NCI-H1930 (cell line): ENCODE measurements at places on chromosomes 7 and 10.

DNA sequence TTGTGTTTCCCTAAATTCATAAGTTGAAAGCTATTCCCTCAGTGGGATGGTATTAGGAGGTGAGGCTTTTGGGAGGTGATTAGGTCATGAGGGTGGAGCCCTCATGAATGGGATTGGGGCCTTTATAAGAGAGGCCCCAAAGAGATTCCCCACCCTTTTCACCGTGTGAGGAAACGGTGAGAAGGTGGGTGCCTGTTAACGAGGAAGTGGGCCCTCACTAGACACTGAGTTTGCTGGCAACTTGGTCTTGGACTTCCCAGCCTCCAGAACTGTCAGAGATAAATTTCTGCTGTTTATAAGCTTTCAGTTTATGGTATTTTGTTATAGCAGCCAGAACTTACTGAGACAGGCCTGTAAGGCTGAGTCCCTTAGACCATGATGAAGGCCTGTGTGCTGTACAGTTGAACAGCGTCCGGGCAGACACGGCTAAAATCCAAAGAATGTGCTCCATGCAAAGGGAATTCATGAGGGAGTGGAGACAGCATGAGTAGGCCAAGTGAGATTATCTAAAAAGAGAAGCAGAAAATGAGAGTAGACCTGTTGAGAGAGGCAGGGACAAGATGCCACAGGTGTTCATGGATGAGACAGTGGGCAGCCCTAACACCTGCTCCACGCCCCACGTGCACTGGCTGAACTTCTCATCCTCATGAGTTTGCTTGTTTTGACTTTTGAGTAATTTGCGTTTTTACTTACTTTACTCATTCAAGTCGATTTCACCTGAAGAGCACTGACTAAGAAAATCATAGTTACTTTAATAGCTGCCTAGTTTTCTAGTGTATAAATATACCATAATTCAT, 66.9 kb upstream of the SFMBT2 start:
- DNase-seq = no peak

GRCh38 chr10:89591796-89592271, 53.2 kb downstream of the PANK1 start:
- no peak for DNase-seq

DNA sequence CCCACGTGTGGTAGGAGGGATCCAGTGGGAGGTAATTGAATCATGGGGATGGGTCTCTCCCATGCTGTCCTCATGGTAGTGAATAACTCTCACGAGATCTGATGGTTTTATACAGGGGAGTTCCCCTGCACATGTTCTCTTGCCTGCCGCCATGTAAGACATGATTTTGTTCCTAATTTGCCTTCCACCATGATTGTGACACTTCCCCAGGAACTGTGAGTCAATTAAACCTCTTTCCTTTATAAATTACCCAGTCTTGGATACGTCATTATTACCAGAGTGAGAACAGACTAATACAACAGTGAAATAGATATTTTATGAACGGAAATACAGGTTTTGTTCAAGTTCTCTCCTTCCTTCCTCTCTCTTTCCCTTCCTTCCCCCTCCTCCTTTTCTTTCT, 15.8 kb downstream of the CALD1 start:
- no peak for DNase-seq

DNA sequence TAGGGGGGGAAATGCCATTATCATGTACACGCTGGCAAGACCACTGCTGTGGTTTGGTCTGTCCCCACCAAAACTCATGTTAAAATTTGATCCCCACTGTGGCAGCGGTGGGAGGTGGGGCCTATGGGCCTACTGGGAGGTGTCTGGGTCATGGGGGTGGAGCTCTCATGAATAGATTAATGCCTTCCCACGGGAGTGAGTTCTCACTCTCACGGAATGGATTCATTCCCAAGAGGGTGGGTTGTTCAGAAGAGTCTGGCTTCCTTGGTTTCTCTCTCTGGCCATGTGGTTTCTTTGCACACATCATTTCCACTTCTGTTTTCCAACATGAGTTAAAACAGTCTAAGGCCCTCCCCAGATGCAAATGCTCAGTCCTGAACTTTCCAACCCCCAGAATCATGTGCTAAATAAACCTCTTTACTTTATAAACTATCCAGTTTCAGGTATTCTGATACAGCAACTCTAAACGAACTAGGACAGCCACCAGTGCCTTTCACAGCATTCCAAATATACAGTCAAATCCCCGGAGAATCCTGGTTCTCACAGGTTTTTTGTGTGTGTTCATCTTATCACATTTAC, 44.3 kb downstream of the SMURF1 start:
- no peak for DNase-seq

DNA sequence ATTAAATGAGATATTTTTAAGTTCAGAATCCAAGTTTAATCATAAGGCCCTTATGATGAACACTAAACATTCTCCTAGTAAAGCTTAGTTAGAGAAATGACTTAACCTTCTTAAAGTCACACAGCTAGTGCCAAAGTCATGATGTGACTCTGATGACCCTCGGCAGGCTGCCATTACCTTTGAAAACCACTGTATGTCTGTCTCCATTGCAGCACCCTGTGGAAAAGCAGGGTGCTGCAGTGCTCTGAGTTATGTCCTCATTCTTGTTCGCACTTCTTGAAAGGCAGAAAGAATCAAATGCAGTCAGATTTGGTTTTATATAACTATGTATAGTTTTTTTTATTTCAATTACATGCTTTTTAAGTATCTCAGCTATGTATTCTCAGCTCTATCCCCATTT, 105.0 kb downstream of the PHTF2 start:
- DNase-seq = no peak

- no peak for DNase-seq
Measured at GRCh38 chr10:65126288-65126687, 1605.1 kb downstream of the REEP3 start.

- DNase-seq = no peak
Measured at GRCh38 chr7:33446551-33446950, 317.2 kb downstream of the BBS9 start.

DNA sequence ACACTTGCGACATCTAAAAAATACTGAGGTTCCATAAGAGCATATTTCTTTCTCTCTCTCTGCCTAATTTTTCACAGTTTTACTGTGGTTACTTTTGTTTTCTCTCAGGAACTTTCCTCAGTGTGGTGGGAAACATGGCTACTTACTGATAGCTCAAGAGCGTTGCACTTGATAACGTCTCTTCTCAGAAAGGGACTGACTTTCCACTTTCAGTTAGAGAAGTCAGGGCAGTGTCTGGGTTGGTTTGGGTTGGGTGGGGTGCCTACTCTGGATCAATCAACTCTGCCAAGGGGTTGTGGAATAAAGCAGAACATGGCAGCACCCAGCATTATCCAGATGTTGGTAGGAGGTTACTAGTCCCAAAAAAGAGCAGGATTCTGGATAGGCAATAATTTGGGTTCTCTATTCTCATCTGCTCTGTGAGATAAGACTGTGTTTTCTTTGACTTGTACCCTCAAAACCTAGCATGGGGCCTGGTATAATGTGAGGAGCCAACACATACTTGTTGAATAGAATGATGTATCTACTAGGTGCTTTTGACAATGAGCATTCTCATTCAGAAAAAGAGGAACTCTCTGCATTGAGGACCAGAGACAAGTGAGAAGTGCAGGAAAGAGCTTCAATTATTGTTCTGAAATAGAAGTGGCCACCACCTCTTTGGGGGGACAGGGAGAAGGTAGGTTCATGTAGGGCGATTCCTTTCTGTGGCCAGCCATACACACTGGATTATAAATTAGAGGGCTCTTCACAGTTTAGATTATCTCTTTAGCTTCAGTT, 315.7 kb downstream of the REEP3 start:
- DNase-seq = no peak

GRCh38 chr10:101832325-101832771, 11.3 kb downstream of the KCNIP2 start:
- no peak for DNase-seq

DNA sequence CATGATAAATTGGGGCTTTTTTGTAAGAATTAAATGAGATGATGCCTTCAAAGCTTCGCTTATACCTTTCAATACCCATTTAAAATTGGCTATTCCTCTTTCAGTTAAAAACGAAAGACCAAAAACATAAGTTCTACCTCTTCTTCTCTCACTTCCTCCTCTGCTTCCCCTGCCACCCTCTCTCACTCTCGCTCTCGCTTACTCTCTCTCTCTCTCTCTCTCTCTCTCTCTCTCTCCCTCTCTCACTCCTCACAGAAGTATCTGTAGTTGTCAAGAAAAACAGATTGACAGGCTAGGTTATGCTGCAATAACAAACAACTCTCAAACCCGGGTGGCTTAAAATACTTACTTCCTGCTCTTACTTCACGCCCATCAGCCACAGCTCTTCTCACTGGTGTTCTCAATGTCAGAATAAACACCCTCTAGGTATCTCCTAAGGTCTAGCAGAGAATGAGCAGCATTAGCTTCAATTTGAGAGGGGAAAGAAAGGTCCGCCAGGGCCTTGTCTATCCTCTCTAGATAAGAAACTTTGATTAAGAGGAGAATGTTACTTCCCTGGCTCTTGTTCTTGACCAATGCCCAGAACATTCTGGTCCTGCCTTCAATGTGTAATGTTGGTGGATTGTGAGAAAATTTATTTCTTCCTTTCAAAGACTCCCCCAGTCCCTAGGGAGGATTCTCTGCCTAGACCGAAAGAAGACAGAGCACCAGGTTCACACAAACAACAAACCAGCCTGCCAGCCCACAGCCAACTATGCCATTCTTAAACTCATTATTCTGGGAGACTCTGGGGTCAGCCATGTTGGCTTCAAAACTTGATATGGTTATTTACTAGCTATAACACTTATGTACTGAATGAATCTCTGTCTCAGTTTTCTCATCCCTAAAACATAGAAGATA, 1028.7 kb downstream of the XPNPEP1 start:
- no peak for DNase-seq

GRCh38 chr7:102417105-102417504, 16.3 kb upstream of the ORAI2 start:
- no peak for DNase-seq
